Activated CD8-positive, alpha-beta memory T cell treated with anti-CD3 and anti-CD28 coated beads for 1 hour (primary cell): ENCODE measurements at places on chromosomes 2 and 18.

DNA sequence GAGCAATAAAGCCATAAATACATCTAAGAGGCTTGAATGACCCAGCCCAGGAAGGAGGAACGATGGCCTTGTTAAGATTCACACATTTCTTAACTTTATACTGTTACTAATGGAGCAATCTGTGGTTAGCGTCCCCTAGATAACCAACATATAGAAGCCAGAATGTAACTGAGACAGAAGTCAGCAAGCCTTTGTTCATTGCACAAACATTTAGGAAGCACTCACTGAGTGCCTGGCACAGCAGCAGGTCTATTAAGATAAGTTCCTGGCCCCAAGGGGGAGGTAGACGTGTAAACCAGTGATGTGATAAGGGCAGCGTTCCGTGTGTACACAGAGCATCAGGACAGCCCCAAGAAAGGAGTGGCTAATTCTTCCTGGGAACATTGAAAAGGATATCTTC is 63.6 kb upstream of the ATL2 start:
- DNase-seq, result no peak

GRCh38 chr2:161355106-161355505 is 46.9 kb downstream of the PSMD14 start:
- no peak for DNase-seq

GRCh38 chr2:36079793-36080192 is 275.8 kb upstream of the CRIM1 start:
- no peak for DNase-seq

DNA sequence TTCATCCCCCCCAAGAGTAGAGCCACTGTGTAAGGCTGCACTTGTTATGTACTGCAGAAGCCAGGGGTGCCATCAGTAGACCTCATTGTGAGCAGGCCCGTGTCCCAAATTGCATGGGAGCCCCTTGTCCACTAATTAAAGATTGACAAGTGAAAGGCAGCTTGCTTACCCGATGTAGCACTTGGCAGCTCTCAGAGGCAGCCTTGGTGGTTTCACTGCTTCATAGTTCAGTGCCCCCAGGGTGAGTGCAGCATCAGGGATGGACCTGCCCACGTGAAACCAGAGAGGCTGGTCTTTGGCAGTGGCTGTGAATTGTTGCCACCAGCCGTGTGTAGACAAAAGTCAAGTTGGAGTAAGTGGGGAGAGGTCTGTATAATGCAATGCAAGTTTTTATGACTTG is 13.3 kb downstream of the TUBB6 start:
- no peak for DNase-seq

- no peak for DNase-seq
These were observed 1483.4 kb upstream of the ZEB2 start for GRCh38 chr2:146003337-146003736.

- no peak for DNase-seq
These were observed 163.7 kb upstream of the TNP1 start for GRCh38 chr2:217023611-217024010.

DNA sequence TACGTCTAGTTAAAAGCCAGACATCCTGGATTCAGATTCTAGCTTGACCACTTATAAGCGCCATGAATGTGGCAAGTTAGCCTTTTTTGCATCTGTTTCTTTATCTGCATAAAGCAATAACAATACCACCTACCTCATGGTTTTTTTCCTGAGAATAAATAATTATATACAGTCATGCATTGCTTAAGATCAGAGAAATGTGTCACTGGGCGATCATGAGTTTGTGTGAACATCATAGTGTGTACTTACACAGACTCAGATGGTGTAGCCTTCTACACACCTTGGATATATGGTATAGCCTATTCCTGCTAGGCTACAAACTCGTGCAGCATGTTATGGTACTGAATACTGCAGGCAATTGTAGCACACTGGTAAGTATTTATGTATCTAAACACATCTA is 84.7 kb upstream of the PELI1 start:
- no peak for DNase-seq

- DNase-seq, result no peak
These were observed 110.1 kb upstream of the FBXO11 start for GRCh38 chr2:48016225-48017019.

- no peak for DNase-seq
These were observed 72.9 kb downstream of the RBMS1 start for GRCh38 chr2:160420711-160421110.

DNA sequence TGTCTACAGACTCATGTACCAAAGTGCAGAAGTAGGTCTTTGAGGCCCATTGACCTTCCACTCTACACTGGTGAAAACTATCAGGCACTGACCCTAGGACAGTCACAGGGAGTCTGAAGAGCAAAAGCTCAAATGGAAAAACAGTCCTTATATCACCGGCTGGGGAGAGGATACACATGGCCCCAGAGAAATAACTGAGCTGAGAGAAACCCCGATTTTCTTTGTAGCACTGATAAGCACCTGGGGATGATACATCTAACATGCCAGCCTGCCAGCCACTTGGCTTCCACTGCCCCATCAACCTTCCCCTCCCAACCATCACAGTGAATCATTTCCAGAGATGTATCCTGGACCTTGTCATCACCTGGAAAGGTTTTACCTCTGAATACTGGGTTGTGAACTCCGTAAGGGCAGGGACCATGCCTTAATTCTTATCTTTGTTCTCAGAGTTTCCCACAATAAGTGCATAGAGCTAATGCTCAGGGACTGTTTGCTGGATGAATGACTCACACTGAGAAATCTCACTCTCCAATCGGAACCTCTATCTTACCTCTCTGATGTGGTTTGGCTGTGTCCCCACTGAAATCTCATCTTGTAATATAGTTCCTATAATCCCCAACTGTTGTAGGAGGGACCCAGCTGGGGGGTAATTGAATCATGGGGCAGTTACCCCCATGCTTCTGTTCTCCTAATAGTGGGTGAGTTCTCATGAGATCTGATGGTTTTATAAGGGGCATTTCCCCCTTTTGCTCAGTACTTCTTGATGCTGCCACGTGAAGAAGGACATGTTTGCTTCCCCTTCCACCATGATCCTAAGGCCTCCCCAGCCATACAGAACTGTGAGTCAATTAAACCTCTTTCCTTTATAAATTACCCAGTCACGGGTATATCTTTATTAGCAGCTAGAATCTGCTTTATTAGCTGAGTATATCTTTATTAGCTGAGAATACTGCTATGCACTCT is 37.1 kb downstream of the EVA1A start:
- no peak for DNase-seq

DNA sequence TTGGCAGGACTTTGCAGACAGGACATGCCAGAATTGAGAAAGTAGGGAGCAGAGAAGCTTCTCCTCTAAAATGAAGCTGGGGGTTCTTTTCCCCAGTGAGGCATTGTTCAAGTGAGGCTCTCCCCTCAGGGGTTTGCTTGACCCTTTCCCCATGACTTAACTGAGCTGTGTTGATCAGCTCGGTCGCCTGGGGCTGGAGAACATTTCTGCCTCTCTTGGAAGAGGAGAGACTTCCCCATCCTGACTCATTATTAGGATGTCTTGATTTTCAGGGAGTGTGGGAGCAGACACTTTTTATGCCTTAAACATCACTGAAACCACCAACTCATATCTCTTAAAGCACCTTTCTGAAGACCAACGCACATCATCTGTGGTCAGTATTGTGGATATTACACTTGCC is 27.9 kb upstream of the GLI2 start:
- DNase-seq, result no peak

- no peak for DNase-seq
These were observed 28.7 kb upstream of the MFSD6 start for GRCh38 chr2:190379249-190379964.

GRCh38 chr2:26000561-26001082 is 18.3 kb upstream of the KIF3C start:
- no peak for DNase-seq

GRCh38 chr2:209976698-209977385 is 25.6 kb upstream of the RPE start:
- no peak for DNase-seq

- DNase-seq, result no peak
These were observed 274.9 kb upstream of the GALNT5 start for GRCh38 chr2:156982615-156983014.

GRCh38 chr2:142857256-142858164 is 20.0 kb upstream of the KYNU start:
- DNase-seq, result no peak

GRCh38 chr2:231053846-231054245 is 2.8 kb upstream of the PSMD1 start:
- no peak for DNase-seq

GRCh38 chr18:41768467-41768866 is 186.6 kb upstream of the PIK3C3 start:
- no peak for DNase-seq

DNA sequence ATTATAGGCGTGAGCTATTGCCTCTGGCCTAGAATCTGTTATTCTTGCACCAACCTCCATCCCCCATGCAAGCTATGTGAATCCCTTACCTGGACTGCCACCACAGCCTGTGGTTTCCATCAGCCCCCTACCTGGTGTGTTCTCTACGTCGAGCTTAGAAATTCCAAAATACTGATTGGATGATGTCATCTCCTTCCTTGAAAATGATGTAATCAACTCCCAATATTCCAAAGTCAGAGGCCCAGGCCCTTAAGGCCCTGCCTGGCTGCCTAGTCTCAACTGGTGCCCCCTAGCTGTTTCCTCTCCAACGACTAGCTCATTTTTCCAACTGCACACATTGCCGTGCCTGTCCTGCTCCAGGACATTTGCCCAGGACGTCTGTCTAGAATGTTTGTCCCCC is 41.3 kb upstream of the GBX2 start:
- no peak for DNase-seq

GRCh38 chr2:190137561-190137960 is 75.0 kb upstream of the MSTN start:
- DNase-seq, result no peak

- no peak for DNase-seq
These were observed 297.5 kb upstream of the RGPD4 start for GRCh38 chr2:107529146-107529545.

DNA sequence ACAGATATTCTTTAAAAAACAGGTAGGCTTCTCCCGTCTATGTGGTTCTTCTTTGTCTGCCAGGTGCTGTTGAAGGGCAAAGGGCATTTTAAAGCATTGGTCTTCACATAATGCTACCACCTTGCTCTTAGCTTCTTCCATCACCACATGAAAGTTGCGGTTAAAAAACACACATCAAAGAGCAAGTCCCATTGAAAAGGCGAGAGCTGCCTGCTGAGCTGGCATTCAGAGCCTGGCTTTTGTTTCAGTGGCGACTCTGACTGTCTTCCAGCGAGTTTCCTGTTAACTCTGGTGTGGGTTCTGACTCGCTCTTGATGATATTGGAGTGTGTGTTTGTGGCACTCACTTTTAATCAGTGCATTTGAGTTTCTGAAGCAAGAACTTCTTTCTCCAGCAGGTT is 624.9 kb upstream of the FANCL start:
- DNase-seq, result no peak

GRCh38 chr2:121663434-121663833 is 14.2 kb upstream of the CLASP1 start:
- DNase-seq, result no peak

GRCh38 chr2:74290466-74291217 is 52.6 kb downstream of the SLC4A5 start:
- DNase-seq, result no peak

DNA sequence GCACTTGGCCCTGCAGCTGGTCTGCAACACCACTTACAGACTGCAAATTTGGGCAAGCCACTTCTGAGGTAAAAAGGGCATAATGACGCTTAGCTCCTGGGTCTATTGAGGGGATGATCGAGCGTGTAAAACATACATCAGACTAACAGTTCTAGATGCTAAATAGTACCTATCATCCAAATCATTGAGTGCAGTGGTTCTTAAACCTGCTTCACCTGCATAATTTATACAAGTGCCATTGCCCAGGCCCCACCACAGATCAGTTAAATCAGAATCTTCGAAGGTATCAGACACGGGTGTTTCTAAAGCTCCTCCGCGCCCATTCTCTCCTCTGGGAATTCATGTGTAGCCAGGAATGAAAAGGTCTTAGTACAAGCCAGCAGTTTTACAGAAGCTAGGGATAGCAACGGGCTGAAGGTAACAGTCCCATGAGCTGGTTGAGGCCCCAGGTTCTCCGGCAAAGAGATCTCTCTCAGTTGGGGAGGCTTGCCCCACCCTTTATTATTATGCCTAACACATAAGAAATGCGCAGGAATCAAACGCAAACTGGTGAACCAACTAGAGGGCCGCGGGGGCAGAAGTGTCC is 737 bp upstream of the RNF181 start:
- no peak for DNase-seq

DNA sequence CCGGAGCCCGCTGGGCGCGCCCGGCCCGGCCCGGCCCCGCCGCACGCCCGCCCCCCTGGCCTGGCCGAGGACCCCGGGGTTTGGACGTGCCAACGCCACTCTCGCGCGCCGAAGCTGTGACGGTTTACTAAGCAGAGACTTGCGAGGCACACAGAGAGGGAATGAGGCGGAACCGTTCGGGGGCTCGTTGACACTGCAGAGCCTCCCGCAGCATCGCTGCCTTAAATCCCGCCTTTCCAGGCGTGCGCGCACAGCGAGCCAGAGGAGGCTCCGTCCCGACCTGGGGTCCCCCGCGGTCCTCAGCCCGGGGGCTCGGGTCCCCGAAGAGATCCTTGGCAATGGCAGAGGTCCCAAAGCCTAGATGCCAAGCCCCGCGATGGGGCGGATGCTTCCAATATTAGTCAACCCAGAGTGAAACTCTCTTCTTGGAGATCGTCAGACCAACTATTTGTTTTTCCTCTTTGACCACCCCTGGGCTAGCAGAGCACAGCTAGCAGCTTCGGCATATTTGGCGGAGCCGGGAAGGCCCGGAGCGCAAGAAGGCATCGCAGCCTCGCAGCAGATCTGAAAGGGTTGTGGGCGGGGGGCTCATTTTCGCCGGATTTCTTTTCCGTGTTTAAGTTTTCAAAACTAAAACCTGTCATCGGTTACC is at the start of gene ZNF385B:
ZNF385B (minus strand) TSS at position 197 of the 652 bp plus-strand sequence.
- no peak for DNase-seq

GRCh38 chr18:72866901-72867745 is 664 bp downstream of the NETO1 start:
- no peak for DNase-seq

DNA sequence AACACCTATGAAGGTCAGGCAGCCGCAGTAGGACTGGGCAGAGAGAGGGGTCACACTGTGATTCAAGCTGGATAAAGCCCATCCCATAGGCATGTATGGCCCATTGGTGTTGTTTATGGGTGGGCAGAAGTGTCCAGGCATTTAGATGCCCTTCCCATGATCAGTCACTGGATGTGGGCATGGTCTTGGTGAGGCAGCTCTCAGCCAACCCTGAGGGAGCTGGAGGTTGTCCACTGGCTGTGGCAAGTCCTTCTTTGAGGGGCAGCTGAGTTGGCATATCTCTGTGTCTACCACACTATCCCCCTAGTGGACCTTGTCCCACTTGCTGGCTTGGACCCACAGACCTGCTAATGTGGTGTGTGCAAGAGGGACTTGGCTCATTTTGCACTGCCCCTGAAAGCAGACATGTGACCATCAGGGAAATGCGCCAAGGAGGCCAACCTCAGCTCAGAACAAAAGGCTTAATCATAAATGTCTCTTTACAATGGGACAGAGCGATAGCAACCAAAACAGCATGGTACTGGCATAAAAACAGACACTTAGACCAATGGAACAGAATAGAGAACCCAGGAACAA is 82.0 kb downstream of the TMEM17 start:
- no peak for DNase-seq
